Sigmoid colon (tissue), 7 donors: ENCODE measurements at places on chromosomes 5 and 9.

GRCh38 chr5:81516091-81516490 lies 122.2 kb upstream of the ACOT12 start:
- no peak for DNase-seq

GRCh38 chr5:1107167-1108022 lies 4.5 kb downstream of the SLC12A7 start:
- DNase-seq = no peak

GRCh38 chr5:136656811-136657210 lies 291.5 kb upstream of the TRPC7 start:
- no peak for DNase-seq

GRCh38 chr9:131546336-131547084 lies 1.2 kb downstream of the PRRT1B start:
- no peak for DNase-seq

DNA sequence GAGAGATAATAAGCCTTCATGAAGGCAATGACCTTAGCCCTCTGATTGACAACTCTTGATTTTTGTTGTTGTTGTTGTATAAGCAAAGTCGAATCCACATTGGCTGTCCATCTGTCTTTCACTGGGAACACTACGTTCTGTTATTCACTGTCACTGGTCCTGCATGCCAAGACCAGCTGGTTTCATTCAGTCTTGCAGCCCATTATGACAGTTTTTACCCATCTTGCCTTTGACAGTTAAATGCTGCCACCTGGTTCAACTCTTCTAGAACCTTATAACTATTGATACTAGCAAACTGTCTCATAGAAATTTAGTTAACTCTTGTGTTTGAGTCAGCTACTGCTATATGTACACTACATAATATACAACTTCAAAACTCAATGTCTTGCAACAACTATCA lies 382.3 kb upstream of the CDH10 start:
- DNase-seq = no peak

DNA sequence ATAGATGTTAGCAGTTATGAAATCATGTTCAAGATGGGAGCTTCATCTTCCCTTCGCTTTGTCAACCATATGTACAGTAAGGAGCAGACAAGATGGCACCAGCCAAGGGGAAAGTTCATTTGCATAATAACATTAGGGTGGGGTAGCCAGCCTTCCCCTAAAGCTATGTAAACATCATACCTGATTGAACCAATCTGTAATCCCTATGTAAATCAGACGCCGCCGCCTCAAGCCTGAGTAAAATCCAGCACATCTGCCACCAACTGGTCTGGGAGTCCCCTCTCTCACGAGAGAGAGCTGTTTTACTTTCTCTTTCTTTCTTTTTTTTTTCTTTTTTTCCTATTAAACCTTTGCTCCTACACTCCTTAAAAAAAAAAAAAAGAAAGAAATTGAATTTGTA lies 30.8 kb upstream of the REEP2 start:
- DNase-seq = no peak

DNA sequence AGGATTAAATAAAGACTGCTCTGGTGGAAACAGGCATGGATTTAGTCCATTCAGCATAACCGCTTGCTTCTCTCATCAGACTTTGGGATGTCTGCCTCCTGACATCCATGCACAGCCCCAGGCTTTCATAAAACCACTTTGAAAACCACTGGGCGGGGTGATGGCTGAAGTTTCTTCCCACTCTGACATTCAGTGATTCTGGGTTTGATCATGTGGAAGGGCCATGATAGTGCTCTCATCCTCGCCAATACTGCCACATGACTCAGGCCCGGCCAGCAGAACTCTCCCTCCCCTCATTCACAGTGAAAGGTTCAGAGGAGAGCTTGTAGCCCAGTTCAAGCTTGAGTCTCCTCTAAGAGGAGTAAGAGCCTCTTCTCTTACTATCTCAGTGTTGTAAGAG lies 29.6 kb upstream of the GLRA1 start:
- DNase-seq = no peak

DNA sequence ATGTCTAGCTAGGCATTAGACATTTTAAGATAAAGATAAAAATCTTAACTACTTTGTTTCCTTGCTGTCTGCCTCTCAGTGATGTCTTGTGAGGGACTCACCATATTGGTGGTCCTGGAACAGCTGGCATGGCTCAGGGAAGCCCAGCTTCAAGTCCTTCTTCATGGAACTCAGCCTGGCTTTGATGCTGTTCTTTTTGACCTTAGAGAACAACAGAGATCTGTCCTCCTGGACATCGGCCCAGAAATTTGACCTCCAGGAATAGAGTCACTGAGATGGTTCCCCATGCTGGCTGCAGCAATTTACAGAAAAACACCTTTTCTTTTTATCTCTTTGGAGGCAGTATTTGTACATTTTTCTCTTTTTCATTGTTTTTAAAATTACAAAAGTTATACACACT lies 235.5 kb upstream of the WWC1 start:
- no peak for DNase-seq

DNA sequence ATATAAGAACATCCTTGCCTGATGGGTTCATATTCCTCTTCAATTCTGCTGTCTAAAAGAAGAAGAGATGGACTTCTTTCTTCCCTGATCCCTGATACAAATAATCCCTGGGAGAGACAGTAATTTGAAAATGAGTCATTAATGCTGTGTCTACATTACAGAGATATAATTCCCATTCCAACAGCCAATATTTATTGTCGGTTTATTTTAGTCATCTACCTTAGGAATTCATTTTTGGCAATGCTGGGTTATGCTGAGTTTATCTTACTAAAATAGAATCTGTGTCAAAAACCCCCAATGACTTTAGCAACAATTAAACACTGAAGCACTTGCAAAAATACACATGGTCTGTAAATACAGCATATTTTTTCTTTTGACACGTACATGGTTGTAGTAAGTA lies 23.9 kb downstream of the ZNF474 start:
- no peak for DNase-seq

- DNase-seq = no peak
These were observed 160.4 kb upstream of the MPDZ start for GRCh38 chr9:13439685-13440476.

GRCh38 chr5:147040856-147041255 lies 162.3 kb upstream of the PPP2R2B start:
- no peak for DNase-seq

GRCh38 chr5:82397741-82398320 lies 119.7 kb upstream of the RPS23 start:
- no peak for DNase-seq

- DNase-seq = no peak
These were observed 23.4 kb downstream of the ANXA6 start for GRCh38 chr5:151134228-151134627.

- DNase-seq = no peak
These were observed 1203.2 kb downstream of the CDH12 start for GRCh38 chr5:21649969-21650368.

- no peak for DNase-seq
These were observed 1495.8 kb downstream of the EFNA5 start for GRCh38 chr5:106174903-106175302.

GRCh38 chr5:179605026-179605833 lies 18.2 kb downstream of the HNRNPH1 start:
- DNase-seq = peak; percentile 89

GRCh38 chr9:138046641-138047301 lies 169.2 kb downstream of the CACNA1B start:
- DNase-seq = peak; percentile 48

GRCh38 chr5:140977003-140977402 lies 10.7 kb downstream of the PCDHAC2 start:
- DNase-seq = no peak

GRCh38 chr5:21701317-21701716 lies 1151.8 kb downstream of the CDH12 start:
- no peak for DNase-seq
